ENCODE measurements at places on chromosomes 2 and 18.

- no peak for DNase-seq
Observed at GRCh38 chr2:137321566-137321965, 556.2 kb downstream of the THSD7B start.

DNA sequence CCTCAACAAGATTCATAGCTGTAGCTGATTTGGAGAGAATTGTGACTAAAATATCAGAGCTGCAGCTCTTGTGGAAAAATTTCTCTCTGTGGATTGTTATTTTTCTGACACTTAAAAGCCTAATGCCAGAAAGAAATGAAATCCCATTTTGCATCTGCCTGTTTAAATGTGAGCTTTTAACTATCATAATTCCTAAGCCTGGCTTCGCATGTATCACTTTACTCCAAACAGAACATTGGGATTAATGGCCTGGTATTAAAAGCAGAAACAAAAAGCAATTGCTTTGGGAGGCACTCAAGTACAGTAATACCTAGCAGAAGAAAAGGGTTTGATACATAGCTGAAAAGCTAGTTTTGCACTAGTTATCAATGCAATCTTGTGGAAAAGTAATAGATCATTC lies 164.2 kb upstream of the FSHR start:
- no peak for DNase-seq

GRCh38 chr18:22167471-22168241 lies 1.7 kb upstream of the GATA6 start:
- DNase-seq, result peak; percentile 41

DNA sequence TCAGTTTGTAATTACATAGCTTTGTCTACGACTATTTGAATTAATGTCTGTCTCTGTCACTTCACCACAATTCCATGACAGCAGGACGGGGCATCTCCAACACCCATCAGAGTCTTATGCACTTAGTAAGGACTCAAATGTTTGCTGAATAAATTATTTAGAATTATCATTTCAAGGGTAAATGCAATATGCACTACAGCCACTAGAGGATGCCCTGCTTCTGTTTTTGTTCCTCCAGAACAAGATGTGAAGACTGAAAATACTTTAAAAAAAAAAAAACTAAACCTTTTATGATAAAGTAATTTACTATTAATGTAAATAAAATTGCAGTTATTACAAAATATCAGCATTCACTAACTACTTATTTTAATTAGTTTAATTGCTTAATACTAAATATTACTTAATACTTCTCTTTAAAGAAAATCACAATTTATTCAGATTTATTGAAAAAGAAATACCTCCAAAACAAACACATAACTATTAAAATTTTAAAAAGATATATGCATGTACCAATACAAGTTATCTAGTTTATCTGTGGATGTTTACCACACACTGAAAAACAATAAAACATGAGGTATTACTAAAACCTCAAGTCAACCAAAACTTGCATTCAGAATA lies 3.2 kb downstream of the PIGN start:
- DNase-seq, result peak; percentile 13

DNA sequence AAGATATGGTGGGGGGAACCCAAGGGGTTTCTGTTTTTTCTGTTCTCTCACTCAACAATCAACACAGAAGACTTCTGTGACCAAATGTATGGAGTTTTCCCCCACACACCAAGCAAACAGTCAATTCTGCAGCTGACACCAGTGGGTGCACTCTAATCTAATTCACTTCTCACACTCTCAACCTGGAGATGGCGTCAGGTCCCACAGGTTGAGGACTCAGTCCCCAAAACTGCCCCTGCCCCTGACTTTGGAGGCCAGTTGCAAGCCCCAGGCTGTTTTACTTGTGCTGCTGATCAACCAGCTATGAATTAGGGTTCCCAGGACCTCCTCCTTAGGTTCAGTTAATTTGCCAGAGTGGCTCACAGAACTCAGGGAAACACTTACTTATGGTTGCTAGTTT lies 6.2 kb downstream of the RNU2-63P start:
- DNase-seq, result no peak

DNA sequence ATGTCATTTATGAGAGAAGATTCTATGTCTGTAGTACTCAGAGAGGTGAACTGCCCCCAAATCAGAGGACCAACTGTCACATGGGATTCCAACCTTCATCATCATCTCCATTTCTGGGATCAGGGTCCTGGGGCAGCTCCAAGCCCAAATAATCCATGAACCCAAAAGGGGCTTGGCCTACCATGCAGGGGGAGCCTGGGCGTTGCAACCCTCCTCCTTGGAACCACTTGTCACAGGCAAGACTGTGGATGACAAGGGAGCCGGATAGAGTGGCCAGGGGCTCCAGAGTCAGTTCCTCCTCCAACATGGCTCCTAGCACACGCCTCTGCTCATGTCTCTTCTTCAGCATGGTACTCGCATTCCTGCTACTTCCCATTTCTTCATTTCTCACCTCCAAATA lies 7.9 kb downstream of the CTLA4 start:
- DNase-seq, result no peak

DNA sequence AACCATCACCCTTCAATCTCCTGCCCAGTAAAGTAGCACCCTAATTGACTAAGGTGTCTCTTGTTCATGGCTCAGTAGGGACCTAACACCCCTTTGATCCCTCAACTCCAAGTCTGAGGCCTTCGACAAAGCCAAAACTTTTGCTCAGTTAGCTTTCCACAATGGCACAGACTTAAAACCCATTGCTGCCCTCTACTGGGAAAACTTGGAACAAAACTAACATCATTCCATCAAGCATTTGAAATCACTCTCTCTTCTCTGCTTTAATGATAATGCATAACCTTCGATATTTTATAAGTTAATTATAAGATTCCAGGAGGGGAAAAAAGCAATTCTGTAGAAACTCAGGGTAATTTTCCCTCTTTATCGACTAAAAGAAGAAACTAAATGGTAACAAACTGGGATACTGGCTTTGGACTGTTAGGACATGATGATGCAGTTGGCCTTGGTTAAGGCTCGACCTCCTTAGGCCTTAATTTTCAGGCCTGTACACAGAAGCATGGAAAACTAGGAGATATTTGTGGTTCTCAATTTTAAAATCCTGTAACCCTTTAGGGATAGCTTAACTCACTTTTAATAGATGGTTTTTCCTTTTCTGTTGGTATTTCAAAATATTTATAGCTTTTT lies 127.8 kb downstream of the STK39 start:
- DNase-seq, result no peak

GRCh38 chr2:21175895-21176646 lies 52.3 kb downstream of the TDRD15 start:
- no peak for DNase-seq

DNA sequence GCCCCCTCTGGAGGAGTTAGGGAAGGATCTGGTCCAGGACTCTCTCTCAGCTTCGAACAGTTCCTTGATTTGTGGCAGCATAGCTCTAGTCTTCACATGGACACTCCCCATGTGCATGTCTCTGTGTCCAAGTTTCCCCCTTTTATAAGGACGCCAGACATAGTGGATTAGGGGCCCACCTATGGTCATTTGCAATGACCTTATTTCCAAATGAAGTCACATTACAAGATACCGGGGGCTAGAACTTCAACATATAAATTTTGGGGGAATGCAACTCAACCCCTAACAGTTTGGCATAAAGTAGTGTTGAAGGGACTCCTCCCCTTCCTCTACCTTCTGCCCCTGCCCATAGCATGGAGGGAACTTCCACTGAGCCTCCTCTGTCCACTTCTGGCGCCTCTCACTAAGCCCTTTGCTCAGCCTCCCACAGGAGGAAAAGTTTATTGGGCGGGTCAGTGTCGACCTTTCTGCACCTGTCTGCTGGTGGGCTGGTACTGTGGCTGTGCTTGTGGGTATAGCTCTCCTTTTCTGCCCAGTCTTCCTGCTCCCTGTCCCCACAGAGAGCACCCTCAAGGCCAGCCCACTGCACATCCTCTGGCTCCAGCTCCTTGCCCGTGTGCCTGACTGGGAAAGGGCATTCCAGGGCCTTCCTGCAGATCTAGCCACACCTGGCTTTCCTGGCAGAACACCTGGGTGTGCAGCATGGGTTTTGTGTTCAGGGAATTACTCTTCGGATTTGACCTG lies 5.5 kb downstream of the FABP1 start:
- DNase-seq, result no peak

- DNase-seq, result peak; percentile 26
Observed at GRCh38 chr2:232367591-232368233, 10.8 kb upstream of the ALPP start.

DNA sequence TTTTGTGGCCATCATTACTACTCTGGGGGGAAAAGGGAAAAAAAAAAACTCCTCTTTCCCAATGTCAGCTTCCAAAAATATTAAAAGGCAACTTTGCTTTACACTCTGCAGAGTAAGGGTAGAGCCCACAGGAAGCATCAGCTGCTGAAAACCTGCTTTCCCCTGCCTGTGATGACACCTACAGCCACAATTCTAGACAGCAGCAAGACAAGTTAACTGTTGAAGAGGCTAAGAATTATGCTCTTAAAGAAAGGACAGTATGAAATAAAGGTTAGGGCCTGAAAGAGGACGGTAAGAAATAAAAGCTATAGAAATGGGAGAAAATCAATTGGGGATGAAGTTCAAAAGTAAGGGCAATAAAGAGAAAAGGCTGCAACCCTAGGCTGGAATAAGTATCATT lies 3.0 kb downstream of the PDE11A start:
- DNase-seq, result peak; percentile 58

DNA sequence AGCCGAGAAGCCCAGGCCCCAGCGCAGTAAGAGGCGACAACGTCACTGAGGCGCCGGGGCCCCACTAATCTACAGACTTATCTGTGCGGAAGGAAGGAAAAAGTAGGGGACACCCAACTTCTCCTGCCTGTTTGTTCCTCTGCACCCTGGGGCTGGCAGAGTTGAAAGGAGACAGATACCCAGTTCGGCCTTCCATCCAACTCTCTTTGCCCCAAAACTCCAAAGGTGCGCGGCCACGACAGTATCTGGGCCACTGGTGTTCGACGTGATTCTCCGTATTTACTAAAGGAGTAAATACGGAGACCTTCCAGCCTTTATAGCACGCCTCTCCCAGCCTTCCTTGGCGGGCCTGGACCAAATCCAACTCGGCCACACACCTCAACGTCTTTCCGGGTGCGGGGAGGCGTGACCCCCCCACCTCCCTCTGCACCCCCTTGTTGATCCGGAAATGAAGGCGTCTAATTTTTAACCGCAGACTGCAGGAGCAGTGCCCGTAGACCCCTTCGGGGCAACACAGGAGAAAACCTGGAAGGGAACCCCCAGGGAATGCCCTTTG lies 1.6 kb downstream of the SMAD7 start:
- no peak for DNase-seq

DNA sequence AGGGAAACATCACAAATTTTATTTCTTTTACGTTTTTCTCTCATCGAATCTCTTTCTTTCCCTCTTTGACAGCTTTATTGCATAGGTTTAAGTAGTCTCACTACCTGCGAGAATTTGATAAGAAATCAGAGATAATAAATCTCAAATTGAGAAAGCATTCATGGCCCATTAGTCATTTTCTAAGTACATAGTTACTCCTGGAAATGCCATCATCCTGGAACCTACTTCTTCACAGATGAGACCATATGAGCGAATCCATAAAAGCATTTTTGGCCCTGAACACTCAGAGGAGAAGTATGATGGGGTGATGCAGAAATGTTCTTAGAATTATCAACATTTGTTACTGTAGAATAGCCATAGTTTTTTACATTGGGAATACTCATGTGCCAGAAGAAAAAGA lies 138.0 kb upstream of the ARHGAP28 start:
- no peak for DNase-seq

DNA sequence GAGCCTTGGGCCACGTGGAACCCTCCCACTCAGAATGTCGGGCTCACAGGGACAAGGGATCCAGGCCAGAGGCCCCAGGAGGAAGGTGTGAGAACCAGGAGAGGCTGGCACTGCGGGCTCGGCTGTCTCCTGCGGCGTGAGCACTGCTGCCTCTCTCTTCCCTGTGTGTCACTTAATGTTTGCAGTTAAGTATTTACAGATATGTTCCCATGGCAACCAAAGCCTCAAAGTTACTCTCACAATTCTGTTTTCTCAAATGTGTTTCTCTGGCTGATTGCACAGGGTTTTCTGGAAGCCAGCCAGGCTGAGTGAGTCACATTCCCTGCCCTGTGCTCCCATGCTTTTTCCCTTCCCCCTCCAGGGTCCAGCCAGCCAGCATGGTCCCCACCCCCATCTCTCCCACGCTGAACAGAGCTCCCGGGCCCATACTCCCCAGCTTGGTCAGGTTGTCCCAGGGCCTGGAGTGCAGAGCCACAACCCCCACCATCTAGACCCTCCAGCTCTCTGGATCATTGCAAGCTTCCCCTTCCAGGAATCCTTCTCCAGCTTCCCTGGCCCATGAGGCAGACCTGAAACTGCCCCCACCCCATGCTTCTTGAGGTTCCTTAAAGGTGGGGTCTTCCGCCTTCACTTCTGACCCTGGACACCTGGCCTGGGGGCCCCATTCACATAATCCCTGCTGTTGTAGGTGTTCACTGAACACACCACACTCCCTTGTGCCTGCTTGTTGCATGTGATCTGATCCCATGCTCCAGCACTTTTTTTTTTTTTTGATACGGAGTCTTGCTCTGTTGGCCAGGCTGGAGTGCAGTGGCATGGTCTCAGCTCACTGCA lies 265.9 kb downstream of the CELF4 start:
- peak; percentile 92 for DNase-seq

GRCh38 chr18:12233378-12233777 lies 20.8 kb upstream of the CIDEA start:
- no peak for DNase-seq

GRCh38 chr2:200944467-200945394 lies 18.7 kb downstream of the ORC2 start:
- DNase-seq, result peak; percentile 31

DNA sequence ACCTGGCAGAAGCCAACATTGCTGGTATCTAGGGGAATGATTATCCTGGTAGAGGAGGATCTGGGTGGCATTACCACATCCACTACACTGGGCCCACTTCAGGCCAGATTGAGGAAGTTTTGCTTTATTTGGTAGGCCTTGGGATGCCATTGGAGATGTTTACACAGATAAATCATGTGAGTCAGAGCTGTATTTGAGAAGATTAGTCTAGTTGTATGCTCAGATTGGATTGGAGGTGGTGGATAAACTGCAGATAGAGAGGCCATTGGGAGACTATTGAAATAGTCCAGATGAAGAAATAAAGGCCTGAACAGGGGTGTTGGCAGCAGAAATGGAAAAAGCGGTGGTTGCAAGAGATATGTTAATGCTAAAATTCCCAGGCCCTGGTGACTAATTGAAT lies 81.5 kb downstream of the EFEMP1 start:
- peak; percentile 92 for DNase-seq

DNA sequence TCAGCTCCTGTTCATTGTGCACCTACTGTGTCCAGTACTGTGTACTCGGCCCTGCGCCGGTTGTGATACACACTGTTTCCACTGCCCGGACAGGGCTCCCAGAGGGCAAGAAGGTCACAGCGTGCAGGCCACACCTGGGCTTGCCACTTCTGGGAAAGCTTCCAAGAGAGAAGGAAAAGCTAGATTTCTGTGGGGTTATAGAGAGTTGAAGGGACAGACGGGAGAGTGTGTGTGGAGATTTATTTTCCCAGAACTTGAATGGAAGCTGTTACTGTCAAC lies 3.8 kb upstream of the CNDP1 start:
- no peak for DNase-seq

- DNase-seq, result no peak
Observed at GRCh38 chr2:50591642-50592041, 440.3 kb downstream of the NRXN1 start.

- DNase-seq, result no peak
Observed at GRCh38 chr2:167925758-167926157, 321.6 kb downstream of the STK39 start.
